ENCODE measurements at places on chromosomes 1 and 21. TPM values are rescaled to one million over a fixed set of nuclear protein-coding genes. Genes with fewer than 3 reads are reported as not detected.

Gene STUM
- not detected for total RNA-seq

Gene RAB42
- not detected for total RNA-seq

Gene SEMA6C
- 5.2 TPM for total RNA-seq

Gene SPEN
- 81.1 TPM for total RNA-seq

Gene LINGO4
- total RNA-seq: 0.25 TPM

Gene RNF115
- total RNA-seq: 17.5 TPM

Gene BSND
- total RNA-seq: not detected

Gene TFF3
- 1.3 TPM for total RNA-seq

DNA sequence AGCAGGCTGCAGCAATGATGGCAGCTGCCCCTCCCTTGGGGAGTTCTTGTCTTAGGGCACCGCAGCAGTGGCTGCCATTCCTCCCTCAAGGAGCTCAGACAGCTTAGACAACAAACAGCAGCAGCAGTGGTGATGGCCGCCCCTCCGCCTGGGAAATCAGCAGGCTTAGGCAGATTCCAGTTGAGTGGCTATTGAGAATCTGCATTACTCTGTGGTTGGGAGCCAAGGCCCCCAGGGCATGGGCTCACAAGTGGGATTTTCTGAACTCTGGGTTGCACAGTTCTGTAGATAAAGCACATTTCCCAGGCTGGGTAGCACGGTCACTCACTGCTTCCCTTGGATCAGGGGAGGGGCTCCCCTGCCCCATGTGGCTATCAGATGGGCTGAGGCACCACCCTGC, 1280.7 kb upstream of the TMPRSS15 start:
- no peak for DNase-seq
- no peaks in the 10 kb centered on the region for H3K36me3 ChIP-seq
- no peaks in the 10 kb centered on the region for H3K27me3 ChIP-seq
- H3K4me3 ChIP-seq: no peak overlapping the region

DNA sequence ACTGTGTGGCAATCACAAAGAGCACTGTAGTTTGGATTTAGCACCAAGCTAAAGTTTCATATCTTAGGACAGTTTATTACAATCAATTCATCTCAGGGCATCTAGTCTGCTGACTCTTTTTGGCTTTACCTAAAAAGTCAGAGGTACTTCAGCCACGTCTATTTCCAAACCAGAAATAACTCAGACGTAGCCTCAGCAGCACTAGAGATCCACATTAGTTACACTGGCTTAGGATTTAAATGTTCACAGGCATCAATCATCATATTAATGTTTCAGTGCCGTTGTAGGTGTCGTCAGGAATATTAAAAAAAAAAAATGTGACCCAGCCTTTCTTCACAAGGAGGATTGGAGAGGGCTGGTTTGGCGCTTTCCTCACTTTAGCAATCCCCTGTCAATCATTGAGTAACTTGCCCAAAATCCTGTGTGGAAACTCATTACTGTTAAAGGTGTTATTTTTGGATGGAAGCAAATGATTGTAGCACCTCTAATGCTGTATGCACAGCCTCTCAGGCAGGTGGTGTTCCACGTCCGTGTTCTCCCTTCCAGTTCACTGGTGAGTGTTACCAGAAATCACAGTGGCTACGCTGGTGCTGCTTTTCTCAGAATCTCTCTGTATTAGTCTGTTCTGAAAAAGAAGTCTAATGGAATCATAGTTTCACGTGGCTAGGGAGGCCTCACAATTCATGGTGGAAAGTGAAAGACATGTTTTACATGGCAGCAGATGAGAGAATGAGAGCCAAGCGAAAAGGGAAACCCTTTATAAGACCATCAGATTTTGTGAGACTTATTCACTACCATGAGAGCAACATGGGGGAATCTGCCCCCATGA, 45.4 kb downstream of the NEK7 start:
- H3K27me3 ChIP-seq: no peaks in the 10 kb centered on the region
- H3K4me3 ChIP-seq: no peak overlapping the region
- H3K27ac ChIP-seq: no peak overlapping the region
- DNase-seq: no peak

DNA sequence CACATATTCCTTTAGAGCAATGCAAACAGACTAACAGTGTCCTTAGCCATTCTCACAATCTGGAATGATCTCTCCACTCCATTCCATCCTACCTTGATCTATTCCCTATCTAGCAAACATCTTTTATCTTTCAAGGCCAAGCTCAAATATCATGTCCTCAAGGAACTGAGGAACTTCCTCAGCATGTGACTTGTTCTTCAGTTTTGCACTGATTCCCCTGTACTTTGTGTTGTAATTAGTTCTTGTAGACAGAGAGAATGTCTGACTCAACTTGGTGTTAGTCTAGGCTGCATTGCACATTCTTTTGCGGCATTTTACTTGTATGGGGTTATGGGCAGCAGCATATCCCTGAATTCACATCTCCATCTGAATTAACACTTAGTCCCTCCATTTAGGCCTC, 31.5 kb upstream of the GJA5 start:
- no peaks in the 10 kb centered on the region for H3K4me1 ChIP-seq
- H3K27ac ChIP-seq: no peak overlapping the region
- H3K36me3 ChIP-seq: no peaks in the 10 kb centered on the region

DNA sequence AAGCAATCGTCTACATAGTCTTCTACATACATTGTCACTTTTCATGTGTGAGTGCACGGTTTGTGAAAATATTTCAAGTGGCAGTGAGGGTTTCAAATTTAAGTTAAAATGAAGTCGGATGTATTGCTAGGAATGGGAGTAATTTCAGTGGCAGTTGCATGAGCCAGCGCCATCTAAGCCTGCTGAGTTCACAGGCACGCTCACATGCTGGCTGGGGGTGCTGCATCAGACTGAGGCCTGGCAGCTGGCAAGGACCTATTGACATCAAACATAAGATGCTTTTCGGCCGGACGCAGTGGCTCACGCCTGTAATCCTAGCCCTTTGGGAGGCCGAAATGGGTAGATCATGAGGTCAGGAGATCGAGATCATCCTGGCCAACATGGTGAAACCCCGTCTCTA, 80.7 kb downstream of the UBE4B start:
- no peak for DNase-seq
- H3K4me1 ChIP-seq: no peaks in the 10 kb centered on the region
- H3K27ac ChIP-seq: no peak overlapping the region
- H3K4me3 ChIP-seq: no peak overlapping the region
- peaks cover 5% of the 10 kb centered on the region for H3K36me3 ChIP-seq
- no peaks in the 10 kb centered on the region for H3K27me3 ChIP-seq

- no peak overlapping the region for H3K4me3 ChIP-seq
- no peaks in the 10 kb centered on the region for H3K4me1 ChIP-seq
- H3K36me3 ChIP-seq: no peaks in the 10 kb centered on the region
- DNase-seq: no peak
- H3K27me3 ChIP-seq: no peaks in the 10 kb centered on the region
Measured at GRCh38 chr1:168565825-168566224, 10.6 kb upstream of the XCL1 start.

- no peaks in the 10 kb centered on the region for H3K27me3 ChIP-seq
- H3K4me3 ChIP-seq: no peak overlapping the region
- DNase-seq: no peak
- H3K27ac ChIP-seq: no peak overlapping the region
Measured at GRCh38 chr21:31397515-31397926, 53.5 kb upstream of the TIAM1 start.

GRCh38 chr1:161951646-161952045, 72.0 kb downstream of the OLFML2B start:
- no peak overlapping the region for H3K4me3 ChIP-seq
- DNase-seq: no peak
- H3K4me1 ChIP-seq: no peaks in the 10 kb centered on the region
- no peak overlapping the region for H3K27ac ChIP-seq
- H3K36me3 ChIP-seq: peaks cover 3% of the 10 kb centered on the region

DNA sequence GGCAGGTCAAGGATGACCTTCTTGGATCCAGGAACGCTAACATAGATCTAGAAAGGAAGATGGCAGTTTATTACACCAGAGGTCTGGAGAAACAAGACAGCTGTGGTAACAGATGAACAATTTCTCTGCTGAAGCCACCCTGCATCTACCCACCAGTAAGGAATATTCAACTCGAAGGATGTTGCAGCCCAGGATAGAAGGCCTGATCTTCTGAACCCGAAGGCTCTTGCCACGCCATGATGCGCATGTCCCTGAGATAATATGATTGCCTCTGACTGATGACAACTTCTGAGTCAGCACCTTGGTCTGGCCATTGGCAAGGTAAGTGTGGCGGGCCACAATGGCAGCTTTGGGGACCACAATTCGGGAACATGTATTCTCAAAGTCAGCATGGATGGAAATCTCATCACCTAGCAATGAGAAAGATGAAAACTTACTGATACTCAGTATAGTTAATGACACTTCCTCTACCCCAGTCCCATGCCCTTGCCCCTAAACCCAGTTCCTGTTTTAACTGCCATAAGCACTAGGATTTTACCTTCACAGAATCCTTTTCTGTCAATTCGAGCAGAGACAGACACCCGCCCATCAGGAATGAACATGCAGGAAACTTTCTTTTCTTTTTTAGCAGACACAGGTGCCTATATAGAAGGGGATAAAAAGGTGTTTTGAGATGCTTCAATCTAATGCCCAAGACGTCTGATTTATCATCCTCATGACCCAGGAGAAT, 1.8 kb downstream of the TXNIP start:
- H3K4me3 ChIP-seq: peak overlapping the region; percentile 100
- H3K27me3 ChIP-seq: no peaks in the 10 kb centered on the region
- peaks cover 37% of the 10 kb centered on the region for H3K4me1 ChIP-seq
- peaks cover 36% of the 10 kb centered on the region for H3K36me3 ChIP-seq
- peak overlapping the region; percentile 82 for H3K27ac ChIP-seq
- DNase-seq: no peak

DNA sequence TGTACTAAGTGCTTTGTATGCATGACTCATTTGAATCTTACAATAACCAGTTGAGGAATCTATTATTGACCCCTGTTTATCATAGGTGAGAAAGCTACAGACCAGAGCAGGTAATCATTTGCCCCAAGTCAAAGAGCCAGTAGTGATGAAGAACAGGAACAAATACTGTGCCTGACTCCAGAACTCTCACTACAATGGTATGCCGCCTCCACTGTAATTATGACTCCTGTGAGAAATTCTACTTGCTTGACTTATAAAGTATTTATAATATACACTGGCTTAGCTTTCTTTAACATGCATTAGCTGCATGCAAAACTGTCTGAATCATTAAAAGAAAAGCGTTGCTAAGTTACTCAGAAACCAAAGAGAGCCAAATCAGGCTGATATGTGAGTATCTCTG, 92.6 kb downstream of the ZNF281 start:
- no peaks in the 10 kb centered on the region for H3K36me3 ChIP-seq
- H3K4me3 ChIP-seq: no peak overlapping the region
- DNase-seq: no peak
- no peaks in the 10 kb centered on the region for H3K27me3 ChIP-seq
- no peak overlapping the region for H3K27ac ChIP-seq

GRCh38 chr1:25106352-25106751, 126.0 kb downstream of the SYF2 start:
- no peak overlapping the region for H3K4me3 ChIP-seq
- no peak for DNase-seq
- H3K27me3 ChIP-seq: peaks cover 8% of the 10 kb centered on the region
- H3K36me3 ChIP-seq: peaks cover 2% of the 10 kb centered on the region
- peaks cover 12% of the 10 kb centered on the region for H3K4me1 ChIP-seq
- no peak overlapping the region for H3K27ac ChIP-seq
